ENCODE measurements at places on chromosomes 2 and 18.

DNA sequence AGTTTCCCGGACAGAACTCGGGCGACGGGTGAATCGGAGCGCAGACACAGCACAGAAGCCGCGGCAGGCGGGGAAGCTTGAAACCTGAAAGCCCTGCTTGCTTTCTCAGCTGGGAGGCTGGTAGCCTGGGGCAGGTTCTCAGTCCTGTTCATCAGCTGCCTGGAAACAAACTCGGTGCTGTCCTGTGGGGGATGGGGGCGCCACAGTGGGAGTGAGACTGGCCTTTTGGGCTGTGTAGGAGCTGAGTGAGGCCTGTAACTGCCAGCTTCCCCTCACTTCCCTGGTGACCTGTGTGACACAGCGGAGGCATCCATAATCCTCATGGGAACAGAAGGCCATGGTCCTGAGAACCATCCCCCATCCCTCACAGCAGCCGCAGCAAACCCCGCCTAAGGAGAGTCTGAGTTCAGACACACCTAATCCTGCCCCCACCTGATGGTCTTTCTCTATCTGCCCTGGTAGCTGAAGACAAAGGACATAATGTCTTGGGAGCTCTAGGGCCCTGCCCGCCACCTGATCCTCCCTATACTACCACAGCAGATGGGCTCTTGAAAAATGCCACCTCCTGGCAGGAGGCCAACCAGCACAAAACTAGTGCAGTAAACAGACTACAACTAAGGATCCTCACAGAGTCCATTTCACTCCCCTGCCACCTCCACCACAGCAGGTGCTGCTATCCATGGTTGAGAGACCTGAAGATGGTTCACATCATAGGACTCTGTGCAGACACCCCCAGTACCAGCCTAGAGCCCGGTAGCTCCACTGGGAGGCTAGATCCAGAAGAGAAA is 52.7 kb upstream of the LDLRAD4 start:
- DNase-seq: peak; percentile 27

DNA sequence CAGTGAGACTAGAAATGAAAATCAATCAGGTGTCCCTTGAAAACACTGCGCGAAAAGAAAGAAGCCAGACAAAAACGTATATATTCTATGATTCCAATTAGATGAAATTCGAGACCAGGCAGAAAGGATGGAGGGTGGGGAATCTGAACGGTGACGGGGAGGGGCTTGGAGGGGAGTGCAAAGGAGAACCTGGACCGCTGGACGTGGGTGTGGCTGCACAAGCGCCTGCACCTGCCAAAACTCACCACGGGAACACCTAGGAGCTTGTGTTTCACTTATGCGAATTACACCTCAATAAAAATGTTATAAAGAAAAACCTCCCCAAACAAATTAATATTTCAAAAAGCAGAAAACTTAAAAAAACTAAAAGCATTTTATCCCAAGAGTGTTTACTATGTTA is 21.9 kb downstream of the THAP4 start:
- no peak for DNase-seq

- no peak for DNase-seq
These were observed 55.3 kb downstream of the MSH6 start for GRCh38 chr2:47838249-47838648.

GRCh38 chr2:5467178-5467905 is 224.8 kb upstream of the SOX11 start:
- DNase-seq: no peak

DNA sequence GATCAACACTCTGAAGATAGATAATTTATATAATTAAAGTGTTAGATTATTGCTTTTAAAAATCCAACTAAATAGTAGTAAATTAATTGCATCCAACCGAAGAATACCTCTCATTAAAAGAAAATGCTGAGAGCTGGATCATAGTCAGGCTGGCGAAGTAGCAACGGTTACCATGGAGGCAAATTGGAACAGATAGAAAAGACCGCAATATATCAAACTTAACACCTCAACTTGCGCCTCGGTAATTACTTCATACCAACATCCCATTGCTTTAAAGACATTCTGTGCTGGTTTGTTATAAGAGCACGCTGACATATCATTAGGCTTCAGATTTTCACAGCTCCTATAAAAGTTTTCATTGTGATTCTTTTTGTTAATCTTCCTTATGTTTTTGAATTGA is 183.8 kb upstream of the ZC3H15 start:
- DNase-seq: no peak

DNA sequence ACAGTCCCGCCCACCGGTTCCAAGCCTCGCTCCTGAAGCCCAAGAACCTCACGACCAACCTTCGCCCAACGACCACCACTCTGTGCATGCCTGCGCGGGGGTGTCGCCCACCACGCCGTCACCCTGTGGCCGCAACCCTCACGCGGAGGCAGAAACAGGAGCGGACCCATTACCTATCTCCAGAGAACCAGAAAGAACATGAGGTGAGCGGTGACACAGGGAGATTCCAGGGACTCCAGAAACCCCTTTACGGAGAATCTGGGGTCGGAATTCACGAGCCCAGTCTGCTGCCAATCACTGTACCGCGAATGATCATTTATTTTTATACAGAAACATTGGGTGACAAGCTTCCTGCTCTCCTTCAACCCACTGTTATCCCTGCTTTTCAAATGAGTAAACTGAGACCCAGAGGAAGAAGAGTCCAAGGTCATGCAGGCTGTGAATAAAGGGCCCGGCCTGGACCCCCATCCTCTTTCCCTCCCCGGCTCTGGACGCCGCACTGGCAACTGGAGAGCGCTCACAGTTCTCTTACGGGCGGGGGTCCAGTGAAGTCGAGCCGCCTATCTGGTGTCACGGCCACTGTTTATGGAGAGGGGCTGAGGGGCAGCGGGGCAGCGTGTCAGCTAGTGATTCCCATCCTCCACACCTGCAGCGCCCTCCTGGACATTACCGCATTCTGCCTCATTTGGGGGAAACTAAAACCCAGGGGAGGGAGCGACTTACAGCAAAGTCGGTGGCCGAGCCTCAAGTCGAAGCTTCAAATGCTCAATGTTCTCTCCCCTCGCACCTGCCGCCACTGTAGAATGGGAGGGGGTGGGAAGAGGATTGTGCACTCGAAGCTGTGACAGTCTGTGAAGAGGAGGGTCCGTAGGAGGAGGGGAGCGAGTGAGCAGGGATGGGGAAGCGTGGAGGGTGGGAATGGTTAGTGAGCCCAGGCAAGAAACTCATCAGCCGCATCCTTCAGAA is 723 bp upstream of the SLC30A3 start:
- no peak for DNase-seq

GRCh38 chr2:45777996-45778719 is 126.7 kb downstream of the PRKCE start:
- DNase-seq: no peak

DNA sequence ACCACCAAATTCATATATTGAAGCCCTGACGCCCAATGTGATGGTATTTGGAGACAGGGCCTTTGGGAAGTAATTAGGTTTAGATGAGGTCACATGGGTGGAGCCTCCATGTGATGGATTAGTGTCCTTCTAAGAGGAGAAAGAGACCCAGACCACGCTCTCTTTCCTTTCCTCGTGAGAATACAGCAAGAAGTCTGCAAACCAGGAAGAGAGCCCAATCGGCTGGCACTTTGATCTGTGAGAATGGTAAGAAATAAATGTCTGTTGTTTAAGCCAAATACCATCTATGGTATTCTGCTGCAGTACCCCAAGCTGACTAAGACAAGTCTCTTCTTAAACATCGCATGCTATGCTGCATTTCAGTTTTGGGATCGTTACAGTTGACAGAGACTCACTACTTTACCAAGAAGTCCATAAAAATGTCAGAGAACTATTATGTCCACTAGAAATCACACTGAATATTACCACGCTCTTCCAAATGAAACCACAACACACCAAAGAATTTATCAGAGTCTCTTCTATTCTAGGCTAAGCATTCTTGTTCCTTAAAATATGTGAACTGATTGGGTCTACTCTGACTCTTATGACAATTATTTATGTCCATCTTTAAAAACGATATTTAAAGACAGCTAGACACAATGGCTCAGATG is 48.5 kb downstream of the LPIN2 start:
- no peak for DNase-seq

- DNase-seq: no peak
These were observed 76.8 kb downstream of the GYPC start for GRCh38 chr2:126732682-126733245.

DNA sequence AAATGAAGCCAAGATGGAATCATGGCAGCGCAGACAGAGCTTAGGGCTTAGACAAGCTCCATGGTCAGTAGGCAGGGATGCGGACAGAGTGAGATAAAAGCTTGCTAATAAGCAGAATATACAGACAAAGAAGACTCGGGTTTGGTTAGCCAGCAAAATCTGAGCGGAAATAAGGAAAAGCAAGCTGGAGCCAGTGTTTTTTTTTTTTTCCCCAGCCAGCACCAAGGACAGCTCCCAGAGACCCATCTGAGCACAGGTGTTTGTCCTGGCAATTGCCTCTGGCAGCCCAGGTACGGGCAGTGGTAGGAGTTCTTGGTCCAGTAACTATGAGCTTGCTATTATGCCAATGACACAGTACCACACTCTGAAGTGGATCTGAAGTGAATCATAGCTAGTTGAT is 187.6 kb downstream of the ADCYAP1 start:
- peak; percentile 4 for DNase-seq

- DNase-seq: no peak
These were observed 44.6 kb downstream of the REEP1 start for GRCh38 chr2:86292571-86293515.

DNA sequence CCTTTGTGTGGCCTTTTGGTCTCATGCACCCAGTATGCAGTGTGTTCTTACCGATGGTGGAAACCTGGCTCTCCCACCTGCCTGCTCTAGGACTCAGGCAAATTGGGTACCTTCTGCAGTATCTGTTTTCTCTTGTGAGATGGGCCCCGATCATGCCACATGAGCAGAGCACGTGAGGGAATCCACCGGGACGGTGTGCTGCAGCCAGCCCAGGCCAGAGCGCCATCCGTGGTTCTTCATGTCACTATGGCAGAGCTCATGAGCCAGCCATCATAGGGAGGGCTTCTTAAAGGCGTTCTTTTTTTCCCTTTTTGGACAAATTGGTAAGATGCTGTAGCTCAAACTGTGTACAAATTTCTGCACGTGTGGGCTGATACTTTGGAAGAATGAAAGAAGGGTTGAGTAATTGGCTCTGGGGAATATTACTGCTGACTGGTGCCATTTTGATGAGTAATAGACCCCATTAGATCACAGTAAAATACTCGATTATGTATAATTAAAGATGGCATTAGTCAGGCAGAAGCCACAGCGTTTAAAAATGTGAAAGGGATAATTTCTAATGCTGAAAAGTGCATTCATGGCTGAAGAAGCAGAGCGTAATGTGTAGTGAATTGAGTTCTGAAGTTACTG is 19.2 kb downstream of the SH3RF3 start:
- DNase-seq: no peak

GRCh38 chr18:54607213-54608027 is 16.4 kb downstream of the DYNAP start:
- DNase-seq: no peak

DNA sequence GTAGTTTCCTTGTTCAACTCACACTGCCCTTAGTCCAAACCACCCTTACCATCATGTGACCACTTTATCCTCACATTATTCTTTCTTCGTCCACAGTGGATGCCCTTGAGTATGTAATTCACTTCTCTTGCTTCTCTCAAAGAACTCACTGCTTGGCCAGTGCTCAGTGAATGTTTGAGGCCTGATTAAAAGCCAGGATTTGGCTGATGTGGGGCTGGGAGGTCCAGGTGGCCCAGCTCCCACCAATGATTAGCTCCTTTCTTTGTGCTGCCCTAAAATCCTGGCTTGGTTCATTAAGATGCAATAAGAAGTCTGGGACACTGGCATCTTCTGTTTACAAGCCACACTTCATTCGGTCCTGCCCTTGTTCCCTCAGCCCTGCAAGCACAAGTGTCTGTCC is 97.8 kb upstream of the CELF4 start:
- DNase-seq: no peak

- DNase-seq: no peak
These were observed 17.1 kb downstream of the EDAR start for GRCh38 chr2:108971661-108972566.

GRCh38 chr2:74646834-74647482 is 1.2 kb downstream of the M1AP start:
- no peak for DNase-seq

DNA sequence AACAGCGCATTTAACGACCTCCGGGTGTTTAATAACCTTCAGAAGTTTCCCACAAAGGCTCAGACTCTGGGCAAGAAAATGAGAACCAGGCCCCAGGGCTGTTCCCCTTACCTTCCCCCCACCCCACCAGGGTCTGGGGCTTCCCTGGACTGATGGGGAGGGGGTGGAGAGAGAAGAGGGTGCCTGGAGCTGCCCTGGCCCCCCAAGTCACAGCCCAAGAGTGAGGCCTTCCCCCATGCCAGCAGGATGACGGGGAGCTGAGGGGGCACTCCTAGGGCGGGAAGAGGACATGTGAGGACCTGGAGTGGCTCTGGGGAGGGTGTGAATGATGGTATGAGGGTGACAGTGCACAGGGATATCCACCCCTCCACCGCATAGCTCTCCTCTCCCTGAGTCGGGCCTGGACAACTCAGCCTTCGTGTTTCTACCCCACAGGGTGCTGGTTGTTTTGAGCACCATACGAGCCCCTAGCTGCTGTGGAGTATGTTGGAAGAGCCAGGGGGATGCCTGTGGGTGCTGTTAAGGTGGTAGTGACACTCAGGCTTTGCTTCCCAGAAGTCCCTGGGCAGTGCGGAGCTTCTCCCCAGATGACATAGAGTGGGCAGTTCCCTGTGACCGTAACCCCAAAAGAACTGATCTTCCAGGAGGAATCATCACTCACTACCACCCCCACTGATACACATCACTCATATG is 3.9 kb downstream of the PKDCC start:
- no peak for DNase-seq

- DNase-seq: no peak
These were observed 33.8 kb upstream of the SP5 start for GRCh38 chr2:170681311-170681710.

- no peak for DNase-seq
These were observed 22.8 kb upstream of the CREG2 start for GRCh38 chr2:101410114-101410513.

- no peak for DNase-seq
These were observed 1467.7 kb upstream of the CELF4 start for GRCh38 chr18:39033312-39033711.

DNA sequence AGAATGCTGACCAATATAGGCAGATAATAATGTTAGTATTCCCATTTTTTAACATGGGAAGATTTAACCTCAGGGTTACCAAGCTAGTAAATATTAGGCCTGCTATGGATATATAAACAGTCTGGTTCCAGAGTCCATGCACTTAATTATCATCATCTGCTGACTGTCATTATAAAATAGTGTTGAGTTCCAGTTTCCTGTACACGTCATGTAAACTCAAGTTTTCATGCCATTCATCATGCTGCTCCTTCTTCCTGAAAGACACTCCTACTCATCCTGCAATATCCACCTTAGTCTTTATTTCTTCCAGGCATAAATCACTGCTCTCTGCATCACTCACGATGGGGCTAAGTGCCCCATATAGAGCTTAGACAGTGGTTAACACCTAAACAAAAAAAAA is 420.8 kb upstream of the SPHKAP start:
- DNase-seq: no peak

- DNase-seq: no peak
These were observed 135.6 kb upstream of the HNMT start for GRCh38 chr2:137828624-137829023.

GRCh38 chr2:138036522-138036921 is 72.2 kb downstream of the HNMT start:
- no peak for DNase-seq

All from hematopoietic multipotent progenitor cell treated with erythropoietin and hydrocortisone succinate and interleukin-3 and kit ligand, for 4 days (in vitro differentiated cells).